Omental fat pad (tissue), 4 donors: ENCODE measurements at places on chromosomes 4 and X.

- no peak for DNase-seq
Measured at GRCh38 chr4:6123976-6124375, 76.4 kb downstream of the JAKMIP1 start.

- DNase-seq = no peak
Measured at GRCh38 chrX:36388901-36389300, 469.4 kb downstream of the CFAP47 start.

DNA sequence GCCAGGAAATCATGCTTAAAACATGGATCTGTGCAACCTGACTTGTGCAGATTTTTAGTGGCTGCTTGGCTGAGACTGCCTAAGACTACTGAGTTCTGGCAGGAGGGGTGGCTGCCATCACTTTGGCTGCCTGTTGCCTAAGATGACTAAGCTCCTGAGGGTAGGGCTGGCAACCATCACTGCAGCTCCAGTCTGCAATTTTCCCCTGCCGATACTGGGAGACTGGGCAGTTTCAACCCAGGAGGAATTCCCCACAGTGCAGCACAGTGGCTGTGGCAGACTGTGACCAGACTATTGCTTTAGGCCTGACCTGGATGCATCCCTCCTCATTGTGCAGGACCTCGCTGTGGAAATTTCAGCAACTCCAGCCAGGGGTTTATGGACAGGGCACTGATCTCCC, 544.9 kb downstream of the ANKRD50 start:
- no peak for DNase-seq

- no peak for DNase-seq
Measured at GRCh38 chr4:134610172-134610571, 408.6 kb upstream of the PABPC4L start.

DNA sequence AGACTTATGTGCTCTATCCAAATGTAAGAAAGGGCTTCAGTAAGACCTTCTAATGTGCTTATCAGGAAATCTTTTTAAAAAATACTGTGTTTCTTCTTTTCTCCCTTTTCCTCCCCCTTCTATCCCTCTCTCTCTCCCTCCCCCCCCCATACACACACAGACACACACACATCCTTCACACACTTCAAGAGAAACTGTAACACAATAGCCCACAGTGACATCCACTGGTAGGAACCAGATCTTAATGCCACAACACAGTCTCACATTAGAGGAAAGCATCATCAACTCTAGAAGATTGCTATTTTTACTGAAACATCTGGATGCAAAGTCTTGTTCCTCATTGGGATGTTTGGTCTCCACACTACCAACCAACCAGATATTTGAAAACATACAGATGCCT, 4.6 kb downstream of the PCDH19 start:
- DNase-seq = no peak

DNA sequence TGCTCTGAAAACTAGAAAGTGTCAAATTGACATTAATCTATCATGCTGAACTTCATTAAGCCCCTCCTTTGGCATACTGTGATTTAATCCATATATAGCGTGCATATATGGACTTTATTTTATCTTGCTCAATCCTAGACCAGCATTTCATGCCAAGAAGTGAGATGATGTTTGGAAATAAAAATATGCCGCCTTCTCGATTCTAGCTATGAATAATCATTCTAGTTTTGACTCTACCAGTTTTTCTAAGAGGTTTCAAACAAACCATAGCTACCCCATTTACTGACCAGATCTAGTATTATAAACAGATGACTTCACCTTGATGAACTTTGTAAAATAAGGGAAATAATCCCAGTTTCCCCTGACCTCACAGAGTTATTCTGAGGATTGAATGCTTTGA, 95.0 kb downstream of the ARX start:
- no peak for DNase-seq

- DNase-seq = no peak
Measured at GRCh38 chrX:117327373-117327772, 789.2 kb downstream of the KLHL13 start.

- no peak for DNase-seq
Measured at GRCh38 chr4:70182517-70183167, 12.9 kb upstream of the ODAM start.

DNA sequence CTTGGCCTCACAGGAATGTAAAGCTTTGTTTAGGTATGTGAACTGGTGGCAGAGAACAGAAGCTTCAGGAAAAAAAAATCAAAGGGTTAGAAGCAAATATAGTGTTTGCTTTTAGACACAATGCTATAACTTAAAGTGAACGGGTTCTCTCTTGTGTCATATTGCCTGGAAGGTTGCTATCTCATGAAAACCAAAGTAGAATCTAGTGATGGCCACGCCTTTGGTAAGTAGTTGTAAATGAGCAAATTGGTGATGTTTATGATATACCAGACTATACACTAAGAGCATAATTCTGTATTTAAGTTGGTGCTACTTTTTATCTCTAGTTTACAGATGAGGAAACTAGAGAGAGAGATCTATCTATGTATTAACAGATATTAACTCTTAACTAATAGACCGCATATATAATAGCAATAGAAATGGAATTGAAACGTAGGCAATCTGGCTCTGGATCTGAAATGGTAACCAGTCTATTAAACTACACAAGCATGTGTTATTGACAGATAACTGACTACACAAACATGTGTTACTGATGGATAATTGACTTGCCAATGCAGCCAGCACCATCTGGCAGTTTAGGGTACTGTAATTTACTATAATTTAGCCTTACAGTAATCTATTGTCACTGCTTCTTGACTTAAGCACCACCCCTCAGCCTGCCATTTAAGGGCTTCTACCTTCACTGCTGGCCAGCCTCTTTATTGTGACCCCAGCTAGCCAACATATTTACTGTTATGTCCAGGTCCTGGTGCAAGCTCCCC, 40.8 kb downstream of the HCCS start:
- no peak for DNase-seq

DNA sequence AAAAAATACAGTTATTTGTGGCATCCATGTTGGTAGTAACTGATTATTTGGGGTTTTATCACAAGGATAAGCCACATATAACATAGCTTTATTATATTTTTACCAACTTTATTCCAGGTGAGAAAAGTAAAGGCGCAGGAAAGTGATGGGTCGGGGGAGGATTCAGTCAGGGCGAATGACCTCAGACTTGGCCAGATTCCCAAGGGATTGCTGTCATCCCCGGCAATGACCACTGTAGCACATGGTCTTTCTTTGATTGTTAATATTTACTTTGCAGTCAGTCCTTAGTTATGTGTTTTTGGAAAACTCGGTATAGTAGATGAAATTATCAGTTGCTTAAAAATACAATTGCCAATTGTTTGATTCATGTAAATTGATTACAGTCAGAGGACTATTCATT, 17.6 kb downstream of the GRIA3 start:
- DNase-seq = no peak

GRCh38 chr4:143616771-143617170, 83.7 kb downstream of the FREM3 start:
- DNase-seq = no peak

GRCh38 chrX:112832481-112833095, 8.0 kb downstream of the AMOT start:
- no peak for DNase-seq

DNA sequence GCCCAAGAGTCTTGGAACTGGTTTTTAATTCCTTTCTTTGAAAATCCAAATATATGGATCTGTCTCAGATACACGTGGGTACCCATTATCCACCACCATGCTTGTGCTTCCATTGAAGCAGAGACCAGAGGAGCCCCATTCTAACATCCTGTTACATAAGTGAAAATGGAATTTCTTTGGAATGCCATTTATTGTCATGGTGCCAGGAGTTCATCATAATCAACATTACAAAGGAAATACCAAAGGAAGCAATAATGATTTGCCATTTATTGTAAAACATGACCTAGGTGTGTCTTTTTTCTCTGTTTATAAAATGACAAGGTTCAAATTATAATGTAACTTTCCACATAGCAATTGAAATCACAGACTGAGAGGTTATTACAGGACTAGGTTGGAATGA, 61.7 kb downstream of the PALLD start:
- no peak for DNase-seq

GRCh38 chrX:136447308-136447707, 40.4 kb upstream of the BRS3 start:
- no peak for DNase-seq

DNA sequence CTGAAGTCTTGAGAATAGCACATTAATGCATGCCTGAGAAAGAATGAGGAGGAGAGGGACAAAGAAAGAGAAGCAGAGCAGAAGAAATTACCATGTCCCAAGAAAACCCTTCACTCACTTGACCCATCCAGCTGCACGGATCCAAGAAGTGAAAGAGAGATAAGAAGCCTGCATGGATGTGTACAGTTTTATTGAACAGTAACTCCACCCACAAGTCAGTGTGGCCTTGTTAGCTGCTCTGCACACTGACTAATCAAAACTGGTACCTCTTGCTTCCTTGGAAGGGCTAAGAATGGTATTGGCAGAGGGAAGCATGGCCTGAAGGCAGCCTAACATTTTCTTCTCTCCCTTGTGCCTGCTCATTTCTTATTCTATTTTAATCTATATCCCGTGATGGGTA, 163.9 kb downstream of the SLC7A11 start:
- DNase-seq = no peak

DNA sequence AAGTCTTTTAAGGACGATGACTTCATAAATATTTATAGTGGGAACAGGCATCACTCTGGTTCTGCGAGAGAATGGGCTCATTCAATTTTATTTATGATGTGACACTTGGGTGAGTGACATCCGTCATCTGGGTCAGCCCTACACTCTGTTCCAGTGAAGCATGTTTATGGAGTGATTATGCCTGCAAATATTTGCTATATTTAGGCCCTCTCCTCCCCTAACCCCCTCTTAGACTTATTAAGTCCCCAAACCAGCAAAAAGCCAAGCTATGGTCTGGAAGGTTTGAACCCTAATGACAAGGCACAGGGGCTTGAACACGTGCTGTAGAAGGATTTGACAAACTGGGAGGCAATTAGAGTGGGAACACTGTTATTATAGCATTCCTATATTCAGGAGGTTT, 55.9 kb downstream of the C4orf51 start:
- no peak for DNase-seq

GRCh38 chrX:1511150-1511549, 25.8 kb downstream of the P2RY8 start:
- no peak for DNase-seq

DNA sequence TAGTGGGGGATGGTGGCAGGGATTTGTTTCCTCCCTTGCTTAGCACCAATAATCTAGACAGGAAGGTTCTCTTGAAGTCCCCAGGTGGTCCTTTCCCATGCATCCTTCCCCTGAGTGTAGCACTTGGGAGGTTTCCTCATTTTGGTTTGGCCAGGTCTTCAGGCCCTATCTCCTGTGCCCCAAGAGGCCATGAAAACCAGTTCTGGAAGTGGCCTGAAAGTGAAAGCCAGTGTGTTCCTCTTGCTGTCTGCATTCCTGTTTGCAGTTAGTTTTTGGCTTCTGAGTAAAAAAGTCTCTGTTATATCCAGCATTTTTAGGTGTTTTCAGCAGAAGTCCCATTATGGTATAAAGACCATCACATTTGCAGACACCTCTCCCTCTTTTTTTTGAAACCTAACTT, 59.5 kb downstream of the MTM1 start:
- DNase-seq = no peak

GRCh38 chr4:7837597-7838135, 102.0 kb downstream of the AFAP1 start:
- DNase-seq = no peak

DNA sequence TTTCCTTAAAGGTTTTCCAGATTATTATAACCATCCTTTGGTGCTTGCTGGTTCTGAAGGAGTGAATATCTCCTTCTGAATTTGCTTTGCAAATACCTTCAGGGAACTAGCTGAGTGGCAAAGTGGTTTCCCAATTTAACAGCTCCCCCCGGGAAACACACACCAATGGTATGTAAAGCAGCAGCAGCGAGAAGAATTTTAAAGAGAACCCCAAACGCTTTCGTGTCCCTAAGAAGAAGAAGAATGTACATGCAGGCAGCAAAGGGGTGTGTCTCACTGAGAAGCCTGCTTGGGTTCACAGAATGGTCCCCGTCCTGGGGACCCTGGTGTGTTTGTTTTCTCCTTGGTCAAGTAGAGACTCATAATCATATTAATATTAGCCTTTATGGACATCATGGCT, 4.2 kb upstream of the AKAP17A start:
- no peak for DNase-seq

- no peak for DNase-seq
Measured at GRCh38 chrX:100973411-100973810, 3.9 kb downstream of the ARL13A start.

GRCh38 chrX:135982860-135983259, 2.4 kb upstream of the SLC9A6 start:
- no peak for DNase-seq

- DNase-seq = no peak
Measured at GRCh38 chr4:16827794-16828724, 70.4 kb downstream of the LDB2 start.

- no peak for DNase-seq
Measured at GRCh38 chr4:86329431-86329830, 30.4 kb downstream of the MAPK10 start.

DNA sequence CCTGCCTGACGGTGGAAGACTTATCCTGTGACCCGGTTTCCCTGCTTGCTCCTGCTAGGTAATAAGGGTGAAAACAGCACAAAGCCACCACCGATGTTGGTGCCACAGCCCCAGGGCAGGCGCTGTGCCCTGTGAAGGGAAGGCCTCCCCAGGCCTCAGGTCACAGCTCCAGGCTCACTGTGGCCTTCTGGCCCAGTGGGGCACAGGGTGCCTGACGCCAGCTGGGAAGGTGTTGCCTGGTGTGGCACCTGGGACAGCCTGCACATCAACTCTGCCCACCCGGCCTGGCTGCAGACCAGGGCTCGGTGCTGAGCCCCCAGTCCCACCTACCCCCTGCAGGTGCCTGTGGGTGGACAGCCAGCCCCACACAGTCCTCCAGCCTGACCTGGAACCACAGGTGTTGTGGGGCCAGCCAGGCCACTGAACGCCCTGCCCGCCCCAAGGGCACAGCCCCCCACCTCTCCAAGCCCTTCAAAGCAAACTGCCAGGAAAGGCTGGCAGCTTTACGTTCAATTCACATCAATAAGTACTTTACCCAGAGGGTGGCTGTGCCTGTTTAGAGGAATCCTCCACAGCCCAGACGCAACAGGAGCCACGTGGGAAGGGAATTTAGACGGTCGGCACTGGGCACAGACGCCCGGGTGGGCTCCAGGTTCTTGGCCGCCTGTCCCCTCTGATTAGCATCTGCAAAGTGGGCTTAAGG, 54.3 kb downstream of the ZFYVE28 start:
- no peak for DNase-seq

GRCh38 chrX:5730556-5730955, 498.1 kb downstream of the NLGN4X start:
- DNase-seq = no peak

GRCh38 chrX:154378059-154378798, 866 bp upstream of the EMD start:
- no peak for DNase-seq

DNA sequence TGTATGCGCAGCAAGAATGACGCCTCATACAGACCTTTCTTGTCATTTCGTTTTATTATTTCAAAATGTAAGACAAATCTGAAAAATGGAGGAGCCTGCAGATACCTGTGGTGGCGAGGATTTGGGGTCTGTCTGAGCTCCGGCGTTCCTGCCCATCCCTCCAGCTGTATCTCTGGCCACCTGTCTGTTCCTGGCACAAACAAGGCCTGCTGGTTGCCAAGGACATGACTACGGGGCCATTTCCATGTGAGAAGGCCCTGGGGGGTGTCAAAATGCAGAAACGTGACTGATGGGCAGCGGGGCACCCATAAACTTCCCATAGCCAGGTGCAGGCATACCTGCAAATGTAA, 591 bp upstream of the TSPAN7 start:
- DNase-seq = no peak

- no peak for DNase-seq
Measured at GRCh38 chr4:148834804-148835631, 392.8 kb upstream of the NR3C2 start.
